RPMI8226 (cell line): ENCODE measurements at places on chromosomes 11 and 22.
A peak's percentile ranks its signal among the peaks of the same experiment; 100 is the strongest.

- DNase-seq = no peak
Observed at GRCh38 chr11:125262830-125263218, 98.3 kb downstream of the PKNOX2 start.

DNA sequence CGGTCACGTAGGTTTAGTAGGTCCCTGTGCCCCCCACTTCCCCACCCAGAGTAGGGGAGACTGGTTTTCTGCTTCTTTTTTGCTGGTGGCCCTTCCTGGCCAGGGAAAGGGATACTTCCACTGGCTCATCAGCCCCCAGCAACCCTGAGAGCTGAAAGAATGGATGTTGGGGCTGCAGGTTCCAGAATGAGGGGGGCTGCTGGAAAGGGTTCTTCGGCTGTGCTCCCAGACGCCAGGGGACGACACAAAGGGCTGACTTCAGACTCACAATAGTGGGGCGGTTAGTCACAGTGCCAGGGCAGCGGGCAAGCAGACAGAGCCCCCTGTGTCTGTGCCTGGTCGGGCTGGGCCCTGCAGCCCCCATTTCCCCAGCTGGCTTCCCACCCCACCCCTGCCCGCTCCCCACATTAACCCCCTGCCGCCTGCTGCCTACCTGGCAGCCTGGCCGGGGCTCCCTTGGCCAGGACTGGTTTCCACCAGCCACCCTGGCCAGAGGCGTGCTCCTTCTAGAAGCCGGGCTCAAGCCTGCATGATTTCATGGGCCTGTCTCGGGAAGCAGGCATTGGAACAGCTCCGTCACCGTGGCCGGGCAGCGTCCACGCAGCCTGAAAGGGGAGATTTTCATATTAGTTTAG is 79.1 kb upstream of the WNT7B start:
- DNase-seq = no peak

DNA sequence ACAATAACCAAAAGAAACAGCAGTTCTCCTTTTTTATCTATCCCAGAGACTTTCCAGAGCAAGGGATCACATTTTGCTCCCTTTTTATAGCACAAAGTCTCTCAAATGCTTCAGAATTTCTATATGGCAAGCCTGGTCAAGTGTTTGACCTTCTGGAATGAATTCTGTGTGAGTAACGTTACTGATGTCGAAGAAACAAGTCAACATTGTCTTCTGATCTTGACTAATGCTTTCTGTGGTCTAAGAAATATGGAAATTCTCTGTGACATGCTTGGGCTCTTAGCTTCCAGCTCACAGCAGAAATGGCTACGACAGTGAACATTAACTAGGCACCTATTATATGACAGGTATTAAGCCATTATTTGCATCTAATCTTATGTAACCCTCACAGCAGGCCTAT is 411.7 kb downstream of the CADM1 start:
- no peak for DNase-seq

DNA sequence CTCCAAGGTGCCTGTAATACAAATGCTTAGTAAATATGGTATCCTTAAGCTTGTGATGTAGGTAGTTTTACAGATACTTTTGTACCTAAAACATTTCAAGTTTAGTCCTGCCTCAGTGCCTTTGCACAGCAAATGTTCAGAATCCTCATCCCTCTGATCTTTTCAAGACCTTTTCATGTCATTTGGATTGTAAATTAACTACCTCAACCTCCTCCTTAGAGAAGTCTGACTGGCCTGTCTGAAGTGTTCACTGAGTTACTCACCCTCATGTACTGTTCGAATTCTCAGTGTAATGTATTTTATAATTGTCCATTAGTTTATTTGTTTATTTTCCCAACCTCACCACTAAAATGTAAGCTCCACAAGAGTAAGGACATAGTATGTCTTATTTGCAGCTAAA is 147.5 kb downstream of the ELP4 start:
- no peak for DNase-seq

DNA sequence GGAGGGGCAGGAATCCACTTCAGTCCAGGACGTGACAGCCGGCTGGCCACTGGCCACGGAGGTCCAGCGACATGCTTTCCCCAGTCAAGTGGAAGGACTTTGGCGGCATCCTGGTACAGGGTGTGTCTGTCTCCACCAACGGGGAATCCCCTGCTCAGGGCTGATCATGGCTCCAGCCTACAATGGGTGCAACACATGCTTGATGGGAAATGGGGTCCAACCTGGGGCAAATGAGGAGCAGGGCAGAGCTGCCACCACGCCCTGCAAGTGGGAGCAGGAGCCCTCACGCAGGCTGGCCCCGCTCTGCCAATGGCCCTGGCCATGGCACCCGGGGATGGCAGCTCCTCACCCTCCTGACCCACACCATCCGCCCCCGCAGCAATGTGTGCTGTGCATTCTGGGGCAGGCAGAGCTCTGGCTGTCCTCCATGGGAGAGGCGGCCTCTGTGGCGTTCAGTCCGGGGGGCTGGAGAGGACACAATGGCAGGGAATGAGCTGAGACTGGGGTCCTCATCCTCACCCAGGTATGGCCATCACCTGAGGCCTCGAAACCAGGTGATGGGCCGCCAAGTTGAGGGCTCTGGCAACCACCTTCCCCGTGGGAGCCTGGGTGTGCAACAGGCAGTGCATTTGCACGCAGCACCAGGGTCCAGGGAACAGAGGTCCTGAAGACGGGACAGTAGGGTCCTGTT is 5.8 kb upstream of the SEPTIN5 start:
- no peak for DNase-seq

DNA sequence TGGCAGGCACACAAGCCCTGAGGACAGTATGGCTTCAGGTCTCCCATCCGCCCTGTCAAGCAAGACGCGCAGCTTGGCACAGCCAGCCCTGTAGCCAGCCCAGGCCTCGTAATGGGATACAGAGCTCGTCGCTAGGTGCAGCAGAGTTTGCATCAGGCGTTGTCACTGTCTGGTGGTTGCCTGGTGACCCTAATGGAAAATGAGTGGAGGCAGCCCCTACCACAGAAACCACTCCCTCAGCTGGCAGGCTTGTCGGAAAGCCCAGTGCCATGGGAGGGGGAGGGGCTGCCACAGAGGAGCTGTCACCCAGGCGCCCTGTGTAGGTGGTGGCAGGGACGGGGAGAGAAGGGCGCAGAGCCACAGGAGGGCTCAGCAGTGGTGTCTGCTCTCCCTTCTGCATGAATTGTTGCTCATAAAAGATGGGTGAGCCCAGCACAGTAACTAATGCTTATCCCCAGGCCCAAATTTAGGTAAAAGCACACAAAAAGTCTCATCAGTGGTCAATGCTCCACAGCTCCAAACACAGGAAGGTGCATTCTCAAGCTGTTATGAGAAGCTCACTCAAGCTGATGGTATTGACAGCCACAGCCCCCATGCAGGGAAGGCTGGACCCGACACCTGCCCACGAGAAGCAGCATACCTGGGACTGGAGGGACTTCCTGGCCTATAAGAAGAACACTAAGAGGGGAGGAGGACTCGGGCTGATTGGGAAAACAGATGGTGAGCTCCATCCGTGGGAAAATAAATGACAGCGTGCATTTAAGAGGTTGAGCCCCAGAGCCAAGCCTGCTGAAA is 164.6 kb downstream of the ETS1 start:
- DNase-seq = peak; percentile 49

- DNase-seq = peak; percentile 52
Observed at GRCh38 chr11:112524798-112525197, 264.1 kb upstream of the PLET1 start.

DNA sequence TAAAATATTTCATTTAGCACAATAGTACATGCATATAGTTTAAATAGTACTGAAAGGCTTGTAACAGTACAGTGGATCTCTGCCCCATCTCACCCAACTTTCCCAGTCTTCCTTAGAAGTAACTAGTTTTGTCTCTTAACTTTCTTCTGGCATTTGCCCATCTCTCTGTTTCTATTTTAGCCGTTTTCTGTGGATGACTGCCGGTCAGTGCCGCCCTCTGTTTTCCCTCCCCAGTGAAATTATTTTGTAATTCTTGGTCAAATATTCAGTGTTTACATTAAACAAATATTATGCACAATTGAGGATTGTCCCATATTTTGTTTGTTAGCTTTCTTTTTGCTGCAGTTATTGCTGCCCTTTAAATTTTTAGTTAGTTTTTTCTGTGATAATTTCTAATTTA is 8.3 kb downstream of the PDHX start:
- no peak for DNase-seq

- no peak for DNase-seq
Observed at GRCh38 chr11:42544726-42545125, 767.1 kb upstream of the API5 start.

- DNase-seq = no peak
Observed at GRCh38 chr11:133928628-133929059, 28.1 kb downstream of the IGSF9B start.

DNA sequence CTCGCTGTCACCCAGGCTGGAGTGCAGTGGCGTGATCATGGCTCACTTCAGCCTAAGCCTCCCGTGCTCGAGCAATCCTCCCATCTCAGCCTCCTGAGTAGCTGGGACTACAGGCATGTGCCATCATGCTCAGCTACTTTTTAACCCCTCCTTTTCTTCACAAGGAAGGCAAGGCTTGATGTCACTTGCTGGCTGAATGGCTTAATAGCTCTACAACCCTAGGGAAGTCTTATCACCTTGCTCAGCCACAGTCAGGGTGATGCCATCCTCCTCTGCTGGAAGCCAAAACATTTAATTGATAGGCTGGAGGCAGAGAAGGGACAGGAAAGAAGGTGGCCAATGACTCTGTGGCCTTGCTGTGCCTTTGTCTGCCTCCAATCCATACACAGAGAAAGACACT is 131.9 kb downstream of the MED15 start:
- DNase-seq = no peak

DNA sequence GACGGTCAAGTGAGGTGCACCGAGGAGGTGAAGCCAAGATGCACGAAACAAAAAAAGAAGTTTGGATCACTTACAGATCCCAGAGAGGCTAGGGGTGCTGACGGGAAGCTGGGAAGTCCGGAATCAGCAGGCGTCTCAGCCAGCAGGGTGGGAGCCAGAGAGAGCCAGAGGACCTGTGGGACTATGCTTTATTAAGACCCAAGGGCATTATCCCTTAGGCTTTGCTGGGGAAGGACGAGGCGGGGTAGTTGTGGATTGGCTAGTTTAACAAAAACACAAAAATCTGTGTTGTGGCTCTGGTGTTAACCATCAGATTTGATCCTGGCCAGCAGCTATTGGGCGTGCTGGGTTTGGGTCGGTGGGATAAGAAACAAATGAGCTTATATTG is 427.1 kb downstream of the DYNC2H1 start:
- no peak for DNase-seq

GRCh38 chr11:116607027-116607426 is 165.8 kb downstream of the BUD13 start:
- DNase-seq = no peak

GRCh38 chr11:118007040-118007439 is 20.8 kb downstream of the IL10RA start:
- no peak for DNase-seq

DNA sequence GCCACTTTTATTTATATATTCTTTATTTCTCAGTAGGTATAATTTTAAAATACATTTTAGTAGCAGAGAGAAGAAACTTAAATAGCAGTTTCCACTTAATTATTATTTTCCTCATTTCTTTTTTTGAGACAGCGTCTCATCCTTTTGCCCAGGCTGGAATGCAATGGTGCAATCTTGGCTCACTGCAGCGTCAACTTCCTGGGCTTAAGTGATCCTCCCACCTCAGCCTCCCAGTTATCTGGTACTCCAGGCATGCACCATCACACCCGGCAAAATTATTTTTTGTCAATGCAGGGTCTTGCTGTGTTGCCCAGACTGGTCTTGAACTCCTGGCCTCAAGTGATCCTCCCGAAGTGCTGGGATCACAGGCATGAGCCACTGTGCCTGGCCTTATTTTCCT is 38.3 kb downstream of the ATG13 start:
- no peak for DNase-seq

DNA sequence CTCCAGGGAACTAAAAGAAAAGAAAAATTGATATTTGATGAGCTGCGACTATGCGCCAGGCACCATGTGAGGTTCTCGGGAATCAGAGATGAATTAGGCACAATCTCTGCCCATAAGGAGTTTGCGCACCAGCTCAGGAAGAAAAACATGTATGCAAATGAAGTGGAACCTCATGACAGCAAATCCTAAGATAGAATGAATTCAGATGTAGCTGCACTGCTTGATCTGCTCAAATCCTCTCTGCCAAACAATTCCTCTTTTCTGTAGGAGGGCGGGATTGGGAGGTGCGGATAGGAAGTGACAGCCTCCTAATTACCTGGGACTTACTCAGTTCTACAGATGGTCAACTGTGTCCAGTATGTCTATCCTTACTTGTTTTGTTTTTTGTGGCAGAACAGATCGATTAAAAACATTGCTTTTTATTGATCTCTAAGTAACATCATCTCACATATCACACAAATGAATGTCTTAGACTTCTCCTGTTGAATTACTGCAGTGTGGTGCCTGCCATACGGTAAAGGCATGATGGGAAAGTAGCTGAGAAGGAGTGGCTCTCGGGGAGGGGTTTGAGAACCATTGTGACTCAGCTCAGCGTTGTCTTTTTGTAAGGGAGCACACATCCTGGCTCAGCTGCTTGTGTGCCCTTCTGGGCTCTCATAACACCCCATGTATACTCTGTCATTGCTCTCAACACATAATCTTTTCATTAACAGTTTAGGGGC is 13.9 kb downstream of the CRTAM start:
- no peak for DNase-seq

DNA sequence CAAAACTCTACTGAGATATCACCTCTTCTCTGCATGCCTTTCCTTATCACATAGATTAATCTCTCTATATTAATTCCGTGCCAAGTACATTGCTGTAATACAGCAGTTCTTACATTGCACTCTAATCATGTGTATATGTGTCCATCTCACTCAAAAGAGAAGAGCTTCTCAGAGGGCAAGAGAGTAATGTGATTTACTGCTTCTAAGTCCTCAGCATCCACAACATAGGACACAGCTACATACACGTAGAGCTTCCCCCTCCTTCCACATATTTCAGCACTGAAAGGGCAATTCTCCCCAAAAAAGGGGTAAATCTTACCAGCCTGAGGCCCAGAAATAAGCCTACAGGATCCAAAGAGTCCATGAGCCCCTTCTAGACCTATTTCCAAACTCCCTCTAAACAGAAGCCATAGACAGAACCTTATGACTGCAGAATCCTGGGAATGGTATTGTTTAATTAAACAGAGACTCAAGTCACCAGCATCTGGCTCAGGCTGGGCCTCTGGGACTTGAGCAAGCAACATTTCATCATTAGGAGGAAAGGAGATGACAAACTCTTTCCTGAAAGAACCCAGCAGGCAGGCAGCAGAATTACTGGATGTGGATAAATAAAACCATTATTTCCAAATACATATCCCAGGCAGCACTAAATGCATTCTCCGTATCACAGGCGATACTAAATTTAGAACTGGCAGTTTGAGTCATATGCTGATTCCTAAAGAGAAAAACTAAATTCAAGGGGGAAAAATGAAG is 87.2 kb downstream of the KCNC1 start:
- DNase-seq = no peak

GRCh38 chr11:115931548-115932083 is 427.4 kb upstream of the CADM1 start:
- DNase-seq = no peak

DNA sequence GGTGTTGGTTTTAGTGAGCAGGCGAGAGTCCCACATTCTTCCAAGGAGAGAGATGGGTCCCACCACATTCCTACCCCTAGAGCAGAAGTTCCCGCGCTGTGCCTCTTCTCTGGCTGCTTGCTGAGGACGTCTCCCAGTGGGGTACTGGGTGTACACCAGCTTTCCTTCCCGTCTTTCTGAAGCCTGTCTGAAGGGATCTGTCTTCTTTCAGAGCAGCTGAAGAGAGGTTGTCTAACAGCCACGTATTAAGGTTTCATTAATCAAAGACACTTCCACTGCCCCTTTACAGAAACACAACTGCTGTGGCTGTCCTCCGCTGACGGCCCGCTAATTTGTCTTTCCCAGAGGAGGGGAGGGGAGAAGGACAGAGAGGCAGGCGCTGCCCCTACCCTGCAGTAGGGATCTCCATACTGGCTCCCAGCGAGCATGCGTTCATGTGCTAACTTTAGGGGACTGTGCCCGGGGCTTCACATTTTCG is 56.0 kb downstream of the ZBTB16 start:
- DNase-seq = no peak
